Stimulated activated CD4-positive, alpha-beta T cell treated with anti-CD3 and anti-CD28 coated beads, Interleukin-1b, Interleukin-23, amount 100 ng/mL, for 48 hours (primary cell): ENCODE measurements at places on chromosomes 16 and 17.

GRCh38 chr16:48542020-48542473 is 67.9 kb downstream of the N4BP1 start:
- DNase-seq = no peak

GRCh38 chr16:67429053-67429798 is 1.7 kb upstream of the HSD11B2 start:
- no peak for DNase-seq

DNA sequence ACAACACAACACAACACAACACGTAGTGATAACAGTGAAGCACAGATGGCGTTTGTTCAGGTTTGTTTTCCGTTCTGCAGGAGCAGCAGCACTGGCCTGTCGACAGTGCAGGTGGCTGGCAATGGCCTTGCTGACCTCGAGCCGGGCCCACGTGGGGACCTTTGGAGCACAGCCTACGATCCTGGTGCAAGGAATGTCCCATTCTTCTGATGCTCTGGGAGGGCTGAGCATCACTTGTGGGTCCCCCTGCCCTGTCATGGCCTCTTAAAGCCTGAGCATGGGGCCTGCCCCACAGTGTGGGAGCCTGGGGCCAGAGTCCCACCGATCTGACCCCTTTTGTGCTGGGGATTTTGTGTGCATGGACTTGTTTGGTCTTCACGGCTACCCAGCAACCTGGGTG is 6.8 kb downstream of the MAP2K3 start:
- DNase-seq = no peak

DNA sequence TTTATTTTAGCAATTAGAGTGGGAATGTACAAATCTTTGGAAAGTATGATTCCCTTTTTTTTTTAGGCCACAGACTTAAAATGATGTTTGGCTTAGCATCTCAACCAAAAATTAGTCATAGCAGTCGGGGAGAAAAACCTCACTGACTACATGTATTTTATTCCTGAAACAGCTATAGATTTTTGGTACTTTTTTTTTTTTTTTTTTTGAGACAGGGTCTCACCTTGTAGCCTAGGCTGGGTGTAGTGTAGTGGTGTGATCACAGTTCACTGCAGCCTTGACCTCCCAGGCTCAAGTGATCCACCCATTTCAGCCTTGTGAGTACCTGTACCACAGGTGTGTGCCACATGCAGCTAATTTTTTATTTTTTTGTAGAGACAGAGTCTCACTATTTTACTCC is 23.4 kb downstream of the RNFT1 start:
- DNase-seq = no peak

DNA sequence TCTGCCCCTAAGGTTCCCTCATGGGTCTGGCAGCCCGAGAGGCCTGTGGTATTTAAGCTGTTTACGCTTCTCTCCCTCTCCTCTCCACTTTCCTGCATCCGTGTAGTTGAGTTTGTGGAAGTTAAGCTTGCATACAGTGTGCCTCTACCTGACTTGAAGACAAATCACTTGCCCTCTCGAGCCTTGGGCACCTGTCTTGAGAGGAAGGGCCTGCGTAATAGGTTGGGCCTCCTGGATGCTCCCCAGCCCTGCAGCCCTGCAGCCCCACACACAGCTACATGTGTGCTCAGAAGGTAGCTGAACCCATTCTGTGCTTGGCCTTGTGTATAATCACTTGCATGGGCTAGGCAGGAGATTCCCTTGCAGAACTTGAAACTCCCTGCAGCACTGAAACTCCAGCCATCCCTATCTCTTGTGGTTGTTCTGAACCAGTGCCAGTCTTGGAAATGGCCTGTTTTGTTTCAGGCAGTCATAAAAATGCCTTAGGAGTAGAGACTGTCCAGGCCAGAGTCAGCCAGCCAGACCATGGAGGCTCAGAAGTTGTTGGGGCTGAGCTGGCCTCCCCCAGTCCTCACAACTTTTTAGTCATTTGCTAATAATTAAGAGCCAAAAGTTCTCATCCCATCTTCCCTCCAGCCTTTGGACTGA is 134.6 kb downstream of the CLEC16A start:
- DNase-seq = no peak

- peak; percentile 83 for DNase-seq
Measured at GRCh38 chr17:18182978-18183333, 672 bp upstream of the ALKBH5 start.
